Stimulated activated CD4-positive, alpha-beta T cell treated with anti-CD3 and anti-CD28 coated beads, Interleukin-1b, Interleukin-23, amount 100 ng/mL, for 4 hours (primary cell): ENCODE measurements at places on chromosomes 1 and 21.

- no peak for DNase-seq
Observed at GRCh38 chr1:97461782-97462181, 459.1 kb downstream of the DPYD start.

GRCh38 chr1:200714504-200715187, 24.0 kb upstream of the CAMSAP2 start:
- DNase-seq: no peak

GRCh38 chr1:156140879-156141707, 12.3 kb upstream of the SEMA4A start:
- no peak for DNase-seq

GRCh38 chr1:41486053-41486370, 1.5 kb upstream of the EDN2 start:
- DNase-seq: no peak
